ENCODE measurements at places on chromosomes 7 and 10.

DNA sequence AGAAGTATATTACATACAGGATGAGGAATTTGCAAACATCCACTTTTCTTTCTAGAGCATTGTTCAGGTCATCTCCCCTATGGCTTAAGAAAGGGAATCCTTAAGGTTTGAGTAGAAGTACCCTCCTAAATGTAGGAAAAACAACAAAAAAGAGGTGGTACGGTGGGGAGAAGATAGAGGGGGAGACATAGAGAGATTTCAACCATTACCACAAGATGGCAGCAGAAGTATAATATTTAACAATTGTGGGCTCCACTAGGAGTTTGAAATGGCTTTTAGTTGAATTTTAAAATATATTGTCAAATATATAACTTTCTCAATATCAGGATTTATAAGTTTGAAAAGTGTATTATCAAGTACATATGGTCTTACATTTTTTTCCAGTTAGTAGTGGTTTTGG is 72.7 kb upstream of the PRKG1 start:
- DNase-seq, result no peak

GRCh38 chr7:119967221-119967620 is 305.8 kb upstream of the KCND2 start:
- no peak for DNase-seq

DNA sequence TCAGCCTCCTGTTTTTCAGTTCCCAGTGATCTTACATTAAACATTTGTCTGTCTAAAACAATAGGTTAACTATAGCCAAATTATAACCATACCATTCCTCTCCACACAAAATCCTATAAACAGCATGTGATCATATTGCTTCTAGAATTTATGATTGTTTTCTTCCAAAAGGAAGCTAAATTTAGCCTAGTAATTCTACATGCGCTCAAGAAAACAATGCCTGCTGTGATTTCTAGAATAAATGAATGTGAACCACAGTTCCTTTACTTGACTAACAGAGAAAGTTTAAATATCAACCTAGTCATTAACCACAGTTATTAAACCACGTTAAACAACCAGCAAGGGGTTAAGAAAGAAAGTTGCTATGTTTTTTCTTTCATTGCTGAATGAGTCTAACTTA is 26.4 kb downstream of the MET start:
- no peak for DNase-seq

- no peak for DNase-seq
These were observed 1.6 kb downstream of the C10orf143 start for GRCh38 chr10:130108934-130109604.

- DNase-seq, result no peak
These were observed 10.6 kb upstream of the LSMEM1 start for GRCh38 chr7:112470194-112470593.

DNA sequence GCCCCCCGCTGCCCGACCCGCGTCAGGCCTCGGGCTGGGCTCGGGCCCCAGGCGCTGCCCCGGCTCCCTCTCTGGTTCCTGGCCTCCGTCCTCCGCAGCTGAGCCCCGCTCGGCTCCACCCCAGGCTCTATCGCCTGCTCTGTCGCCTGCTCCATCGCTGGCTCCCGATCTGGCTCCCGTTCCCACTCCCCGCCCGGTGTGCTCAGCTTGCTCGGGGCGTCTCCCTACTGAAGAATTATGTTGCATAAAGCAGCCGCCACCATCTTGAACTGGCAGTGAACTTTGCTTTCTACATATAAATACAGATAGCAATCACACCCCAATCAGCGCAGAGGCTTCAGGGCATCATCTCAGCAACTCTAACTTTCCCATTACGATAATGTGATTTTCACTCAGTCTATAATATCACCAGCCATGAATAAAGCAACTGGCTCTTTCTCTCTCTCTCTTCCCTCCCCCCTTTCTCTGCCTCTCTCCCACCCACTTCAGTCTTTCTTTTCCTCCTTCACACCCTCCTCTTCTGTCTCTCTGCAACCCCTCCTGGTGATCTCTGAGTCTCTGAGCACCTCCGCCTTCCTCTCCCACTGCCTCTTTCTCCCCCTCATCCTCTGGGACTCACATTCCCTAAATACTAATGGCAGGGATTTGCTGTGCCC is 43.3 kb upstream of the BTRC start:
- no peak for DNase-seq

DNA sequence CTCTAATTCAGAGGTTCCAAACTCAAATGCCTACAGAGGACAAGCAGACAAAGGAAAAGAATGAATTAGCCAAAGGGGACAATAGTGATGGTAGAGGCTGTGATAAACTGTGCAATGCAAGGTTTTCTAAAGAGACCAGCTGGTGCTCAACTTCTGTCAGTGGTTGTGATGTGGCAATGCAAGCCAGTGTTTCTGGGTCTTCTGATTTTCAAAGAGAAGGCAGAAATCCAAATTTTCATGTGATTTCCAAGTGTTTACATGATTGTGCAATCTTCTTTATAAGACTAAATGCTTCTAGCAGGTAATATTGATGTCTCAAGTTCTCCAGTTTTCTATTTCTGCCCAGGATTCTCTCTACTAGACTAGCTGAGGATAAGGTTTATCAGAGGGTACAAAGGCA is 135.9 kb downstream of the PCDH15 start:
- DNase-seq, result no peak
